ENCODE measurements at places on chromosomes 11 and 22.

DNA sequence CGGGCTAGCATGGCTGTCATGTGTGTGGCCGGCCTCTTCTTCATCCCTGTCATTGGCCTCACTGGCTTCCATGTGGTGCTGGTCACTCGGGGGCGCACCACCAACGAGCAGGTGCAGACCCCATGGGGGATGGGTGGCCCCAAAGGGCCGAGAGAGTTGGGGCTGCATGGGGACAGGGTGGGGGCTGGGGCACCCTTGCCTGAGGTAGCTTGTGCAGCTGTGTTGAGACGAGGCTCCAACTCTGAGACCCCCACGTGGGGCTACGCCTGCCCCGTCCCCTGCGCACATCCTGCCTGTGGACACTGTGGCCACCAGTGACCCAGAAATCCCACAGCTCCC is 8.5 kb downstream of the ZDHHC8 start:
- no peak for DNase-seq

GRCh38 chr11:64745521-64746328 is 1.8 kb upstream of the RASGRP2 start:
- no peak for DNase-seq

DNA sequence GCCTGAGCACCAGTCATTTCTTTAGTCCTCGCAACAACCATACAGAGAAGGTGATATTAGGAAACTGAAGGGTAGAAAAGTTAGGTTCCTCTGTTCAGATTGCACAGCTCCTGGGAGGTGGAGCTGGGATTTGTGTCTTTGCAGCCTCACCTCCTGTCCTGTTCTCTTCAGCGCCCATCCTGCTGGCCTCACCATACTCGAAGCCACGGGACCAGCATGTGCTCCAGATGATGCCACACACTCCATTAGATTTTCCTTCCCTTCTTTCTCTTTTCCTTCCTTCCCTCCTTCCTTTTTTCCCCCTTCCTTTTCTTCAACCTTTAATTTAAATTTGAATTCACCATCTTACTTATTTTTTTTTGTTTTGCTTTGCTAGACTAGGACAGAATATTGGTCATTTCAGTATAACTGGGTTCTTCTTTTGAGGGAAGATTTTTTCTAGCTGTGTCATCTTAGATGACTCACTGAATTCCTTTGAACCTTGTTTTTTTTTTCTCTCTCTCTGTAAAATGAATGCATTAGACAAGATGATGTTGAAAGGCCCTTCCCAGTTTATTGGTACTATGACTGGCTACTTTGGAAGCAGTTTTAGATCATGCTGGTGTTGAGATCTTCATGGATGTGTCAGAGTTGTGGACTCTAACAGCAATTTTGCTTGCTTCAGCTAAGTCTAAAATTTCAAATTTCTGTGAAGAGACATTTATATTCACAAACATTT is 662.5 kb upstream of the TENM4 start:
- no peak for DNase-seq

DNA sequence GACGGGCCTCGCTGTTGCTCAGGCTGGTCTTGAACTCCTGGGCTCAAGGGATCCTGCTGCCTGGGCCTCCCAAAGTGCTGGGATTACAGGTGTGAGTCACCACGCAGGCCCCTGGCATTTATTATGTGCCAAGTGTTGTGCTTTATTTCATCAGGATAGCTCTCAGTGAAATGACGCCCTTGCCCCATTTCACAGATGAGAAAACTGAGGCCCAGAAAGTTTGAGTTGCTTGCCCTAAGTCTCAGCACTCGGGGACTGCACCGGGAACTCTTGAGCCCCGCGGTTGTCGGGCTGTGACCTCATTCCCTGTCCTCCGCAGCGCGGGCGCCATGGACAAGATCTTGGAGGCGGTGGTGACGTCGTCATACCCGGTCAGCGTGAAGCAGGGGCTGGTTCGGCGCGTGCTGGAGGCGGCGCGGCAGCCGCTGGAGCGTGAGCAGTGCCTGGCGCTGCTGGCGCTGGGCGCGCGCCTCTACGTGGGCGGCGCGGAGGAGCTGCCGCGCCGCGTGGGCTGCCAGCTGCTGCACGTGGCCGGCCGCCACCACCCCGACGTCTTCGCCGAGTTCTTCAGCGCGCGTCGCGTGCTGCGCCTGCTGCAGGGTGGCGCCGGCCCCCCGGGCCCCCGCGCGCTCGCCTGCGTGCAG is 7.3 kb downstream of the USP35 start:
- no peak for DNase-seq

- no peak for DNase-seq
Observed at GRCh38 chr11:106400949-106401570, 323.6 kb downstream of the AASDHPPT start.

GRCh38 chr11:90669094-90669493 is 446.2 kb upstream of the CHORDC1 start:
- DNase-seq, result no peak

DNA sequence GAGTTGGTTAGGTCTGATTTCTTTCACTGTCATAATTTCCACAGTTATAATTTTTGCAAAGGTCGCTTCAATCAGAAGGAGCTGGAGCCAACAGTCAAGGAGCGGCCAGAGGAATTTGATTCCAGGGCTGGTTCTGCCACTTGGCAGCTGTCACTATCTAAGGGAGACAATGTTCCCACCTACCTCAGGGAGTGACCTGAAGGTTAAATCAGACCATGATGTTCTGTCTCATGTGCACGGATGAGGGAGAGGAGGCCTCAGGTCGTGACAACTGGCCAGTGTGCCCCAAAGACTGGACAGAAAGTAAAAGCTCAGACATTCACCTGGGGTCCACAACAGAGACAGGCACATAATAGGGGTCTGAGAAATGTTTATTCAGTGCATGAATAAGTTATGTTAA is 7.6 kb downstream of the MRGPRD start:
- DNase-seq, result no peak

DNA sequence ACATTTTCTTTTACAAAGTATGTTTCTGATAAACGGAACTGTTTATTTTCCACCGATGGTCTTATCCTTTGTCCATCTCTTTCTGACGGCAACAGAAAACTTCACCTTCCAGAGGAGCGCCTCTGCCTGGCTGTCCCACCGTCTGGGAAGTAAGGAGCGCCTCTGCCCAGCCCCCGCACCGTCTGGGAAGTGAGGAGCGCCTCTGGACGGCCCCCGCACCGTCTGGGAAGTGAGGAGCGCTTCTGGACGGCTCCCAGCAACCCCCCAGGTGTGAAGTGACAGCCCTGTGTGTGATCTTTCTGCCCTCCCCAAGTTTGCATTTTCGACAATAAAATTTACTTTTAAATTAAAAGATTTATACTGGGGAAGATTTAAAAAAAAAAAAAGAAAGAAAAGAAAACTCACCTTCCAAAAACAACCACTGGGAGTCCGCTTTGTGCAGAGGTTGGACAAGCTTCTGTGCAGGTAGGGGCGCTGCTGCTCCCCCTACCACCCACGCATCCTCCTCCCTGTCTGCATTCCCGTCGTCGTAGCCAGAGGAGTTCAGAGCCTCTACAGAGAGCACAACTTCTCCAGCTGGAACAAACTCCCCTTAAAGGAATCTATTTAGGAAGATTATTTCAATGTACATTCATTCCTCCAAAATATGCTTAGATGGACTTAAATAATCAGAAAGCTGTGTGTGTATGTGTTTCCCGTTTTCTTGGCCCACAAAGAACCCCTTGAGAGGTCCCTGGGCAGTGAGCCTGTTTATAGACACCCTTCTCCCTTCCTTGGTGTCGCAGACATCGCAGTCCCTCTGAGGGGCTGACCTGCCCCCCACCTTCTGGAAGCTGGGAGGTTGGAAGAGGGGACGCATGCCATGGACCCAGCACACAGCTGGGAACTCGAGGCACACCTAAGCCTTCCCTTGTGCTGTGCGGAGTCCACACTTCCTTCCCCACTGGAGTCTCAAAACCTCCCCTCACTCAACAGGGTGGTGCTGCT is 849 bp upstream of the APOBEC3B start:
- no peak for DNase-seq

DNA sequence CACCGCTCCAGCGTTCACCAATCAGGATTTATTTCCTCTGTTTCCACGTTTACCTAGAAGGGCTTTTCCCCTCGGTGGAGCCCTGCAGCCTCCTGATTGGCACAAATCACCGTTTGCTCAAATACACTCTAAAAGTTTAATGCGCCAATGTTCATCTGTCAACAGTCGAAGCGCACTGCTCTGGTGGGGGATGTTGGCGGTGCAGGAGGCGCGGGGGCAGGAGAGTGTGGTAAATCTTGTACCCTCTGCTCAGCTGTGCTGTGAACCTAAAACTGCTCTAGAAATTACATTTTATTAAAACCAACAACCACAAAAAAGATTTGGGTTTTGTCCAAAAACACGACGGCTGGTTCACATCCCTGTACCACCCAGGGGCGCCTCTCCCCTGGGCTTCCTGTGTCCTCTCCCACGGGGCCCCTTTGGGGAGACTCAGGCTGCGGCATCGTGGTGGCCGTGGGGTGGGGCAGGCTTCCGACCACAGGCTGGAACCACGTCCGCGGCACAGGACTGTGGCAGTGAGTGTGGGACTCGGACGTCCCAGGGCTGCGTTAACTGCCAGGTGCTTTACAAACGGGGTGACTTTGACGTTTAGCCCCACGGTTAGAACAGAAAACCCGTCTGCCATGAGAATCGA is 13.5 kb downstream of the TTLL8 start:
- no peak for DNase-seq

GRCh38 chr11:101346591-101346990 is 217.0 kb upstream of the PGR start:
- DNase-seq, result no peak

GRCh38 chr22:27682437-27682836 is 119.1 kb downstream of the MN1 start:
- DNase-seq, result no peak

DNA sequence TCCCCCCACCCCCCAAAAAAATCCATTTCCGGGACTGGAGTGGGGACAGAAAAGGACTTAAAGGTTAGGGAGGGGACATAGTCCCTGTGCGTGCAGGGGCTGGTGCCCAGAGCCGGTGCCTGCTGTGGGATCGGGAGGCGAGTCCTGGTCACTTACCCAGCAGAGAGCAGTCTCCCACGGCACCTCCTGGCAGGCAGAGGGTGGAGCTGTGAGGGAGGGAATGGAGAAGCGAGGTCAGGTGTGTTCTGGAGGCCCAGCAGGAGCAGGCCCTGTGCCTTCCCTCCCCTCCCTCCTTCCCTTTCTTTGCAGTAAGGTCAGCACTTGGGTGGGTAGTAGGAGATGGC is 28.4 kb downstream of the SHANK3 start:
- no peak for DNase-seq

DNA sequence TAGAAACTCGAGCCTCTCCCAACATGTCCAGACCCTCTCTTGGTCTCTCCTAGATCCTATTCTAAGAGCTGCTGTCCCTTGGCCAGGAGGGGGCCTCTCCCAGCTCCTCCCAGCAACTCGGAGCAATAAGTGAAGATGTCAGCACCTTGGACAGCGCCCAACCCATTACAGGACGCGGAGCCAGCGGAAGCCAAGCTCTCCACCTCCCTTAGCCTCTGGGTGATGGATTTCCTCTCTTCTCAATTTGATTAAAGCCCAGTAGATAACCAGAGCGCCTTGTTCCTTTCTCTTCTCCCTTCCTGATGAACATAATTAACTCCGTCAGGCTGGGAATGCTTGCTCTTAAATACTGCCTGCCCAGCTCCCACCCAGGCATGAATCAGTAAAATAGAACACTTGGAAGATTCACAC is 26.2 kb upstream of the TPBGL start:
- DNase-seq, result no peak

GRCh38 chr11:120065876-120066275 is 72.0 kb downstream of the TRIM29 start:
- DNase-seq, result no peak

DNA sequence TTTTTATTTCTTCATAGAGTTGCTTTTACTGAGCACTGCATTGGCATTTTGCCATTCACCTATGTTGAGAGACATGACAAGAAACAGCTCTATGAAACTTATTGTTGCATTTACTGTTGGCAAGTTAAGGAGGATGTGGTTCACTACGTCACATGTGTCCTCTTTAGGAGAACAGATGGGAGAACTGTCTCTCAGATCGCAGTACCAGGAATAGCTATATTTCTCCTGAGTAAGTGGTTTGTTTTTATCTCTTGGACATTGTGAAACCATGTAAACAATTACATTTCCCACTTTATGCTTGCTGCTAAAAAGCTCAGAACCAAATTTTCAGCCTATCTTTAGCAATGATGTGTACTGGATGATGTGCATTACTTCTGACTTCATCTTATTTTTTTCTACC is 34.8 kb upstream of the PSMA1 start:
- no peak for DNase-seq

DNA sequence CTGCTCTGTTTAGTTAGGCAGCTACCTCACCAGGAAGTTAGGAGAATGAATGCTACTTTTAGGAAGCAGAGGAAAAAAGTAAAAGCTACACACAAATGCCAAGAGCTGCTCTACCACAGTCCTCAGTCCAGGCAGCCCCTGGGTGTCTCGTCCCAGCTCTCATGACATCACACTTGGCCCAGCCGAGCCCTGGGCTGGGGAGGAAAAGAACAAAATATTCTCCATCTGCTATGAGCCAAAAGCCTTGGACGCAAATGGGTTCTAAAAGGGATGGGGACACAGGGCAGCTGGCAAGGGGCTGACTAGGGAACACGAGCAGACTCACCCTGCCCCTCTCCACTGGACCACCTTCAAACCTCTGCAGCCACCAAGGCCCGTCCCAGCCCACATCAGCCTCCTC is 26.1 kb downstream of the TMEM184B start:
- DNase-seq, result no peak

DNA sequence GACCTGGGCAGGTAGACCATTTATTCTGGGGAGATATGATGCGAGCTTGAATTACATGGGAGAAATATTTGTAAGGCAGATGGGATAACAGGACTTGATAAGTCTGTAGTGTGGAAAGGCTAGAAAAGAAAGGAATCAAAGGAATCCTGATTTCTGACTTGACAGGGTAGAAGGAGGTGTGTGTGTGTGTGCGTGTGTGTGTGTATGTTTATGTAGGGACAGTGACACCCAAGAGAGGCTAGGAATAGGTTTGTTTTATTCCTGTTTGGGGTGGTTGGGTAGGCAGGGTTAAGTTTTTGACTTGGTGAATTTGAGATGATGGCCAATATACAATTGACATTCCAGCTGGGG is 390 bp upstream of the HTATIP2 start:
- no peak for DNase-seq

DNA sequence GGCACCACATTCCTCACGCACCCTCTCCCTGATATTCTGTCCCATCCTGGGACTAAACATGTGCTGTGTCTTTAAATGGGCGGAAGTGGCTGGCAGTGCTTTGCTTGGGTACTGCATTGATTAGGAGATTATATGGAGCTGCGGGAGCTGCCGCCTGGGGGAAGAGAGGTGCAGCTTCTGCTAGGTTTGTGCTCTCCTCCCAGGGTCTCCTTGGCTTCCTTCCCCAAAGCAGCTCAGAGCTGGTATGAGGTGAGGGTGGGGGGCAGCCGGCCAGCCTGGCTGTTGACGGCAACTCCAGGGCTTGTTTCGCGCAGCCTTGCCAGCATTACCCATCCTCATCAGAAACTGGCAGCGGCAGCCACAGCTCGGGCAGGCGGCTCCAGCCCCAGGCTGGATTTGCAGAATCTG is 95.4 kb downstream of the GRAMD1B start:
- no peak for DNase-seq

- DNase-seq, result no peak
Observed at GRCh38 chr11:78533399-78533798, 41.3 kb downstream of the NARS2 start.

GRCh38 chr22:35440129-35440528 is 40.2 kb downstream of the MCM5 start:
- DNase-seq, result no peak

GRCh38 chr22:50180727-50181521 is 4.8 kb upstream of the TRABD start:
- DNase-seq, result no peak

Measured in cortex of kidney (tissue), 1 donor.